ENCODE measurements at places on chromosomes 2 and 18.
A peak's percentile ranks its signal among the peaks of the same experiment; 100 is the strongest.

DNA sequence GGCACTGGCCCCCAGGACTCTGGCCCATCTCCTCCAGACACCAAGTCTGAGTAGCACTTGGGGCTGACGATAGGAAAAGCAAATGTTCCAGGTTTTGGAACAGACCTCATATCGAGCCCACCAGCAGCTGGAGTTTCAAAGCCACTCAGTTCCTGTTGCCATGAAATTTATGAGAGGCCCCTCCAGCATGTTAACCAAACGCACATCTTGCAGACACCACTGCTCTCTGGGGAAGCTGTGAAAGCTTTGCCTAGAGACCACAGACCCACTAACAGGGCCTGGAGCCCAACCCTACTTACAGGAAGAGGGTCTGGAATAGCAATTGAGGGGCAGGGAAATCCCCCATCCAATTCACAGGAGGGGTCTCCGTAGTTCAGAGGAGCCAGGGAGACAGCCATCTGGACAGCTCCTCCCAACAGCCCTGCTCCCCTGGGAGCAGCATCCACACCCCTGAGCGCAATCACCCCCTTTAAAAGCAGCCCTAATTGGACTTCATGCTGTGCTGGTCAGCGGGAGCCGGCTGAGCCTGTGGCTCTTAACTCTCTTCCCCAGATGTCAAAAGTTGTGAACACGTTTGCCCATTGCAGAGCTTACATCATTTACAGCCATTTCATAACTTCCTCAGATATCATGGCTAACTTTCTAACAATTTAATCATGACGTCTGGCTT is 81.3 kb downstream of the TGFA start:
- DNase-seq, result peak; percentile 16

GRCh38 chr18:35861367-35862118 is 110.9 kb upstream of the RMP24 start:
- no peak for DNase-seq

- DNase-seq, result no peak
Observed at GRCh38 chr2:80887841-80888378, 583.4 kb upstream of the LRRTM1 start.

DNA sequence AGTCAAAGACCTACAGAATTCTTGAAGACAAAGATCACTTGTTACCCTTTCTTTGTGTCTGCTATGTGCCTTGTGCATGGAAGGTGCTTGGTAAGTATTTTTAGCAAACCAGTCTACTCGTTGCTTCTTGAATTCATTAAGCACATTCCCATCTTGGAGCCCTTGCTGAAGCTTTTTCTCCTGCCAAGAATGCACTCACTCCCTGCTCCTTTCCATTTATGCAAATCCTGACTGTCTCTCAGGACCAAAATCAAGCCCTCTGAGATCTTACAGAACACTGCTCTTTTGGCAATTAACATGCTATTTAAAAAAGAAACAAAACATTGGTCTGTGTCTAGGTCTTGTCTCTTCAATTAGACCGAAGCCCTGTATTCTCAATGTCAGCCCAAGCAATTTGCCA is 75.8 kb downstream of the CLHC1 start:
- DNase-seq, result no peak

GRCh38 chr2:168566974-168567665 is 111.0 kb downstream of the CERS6 start:
- DNase-seq, result no peak

DNA sequence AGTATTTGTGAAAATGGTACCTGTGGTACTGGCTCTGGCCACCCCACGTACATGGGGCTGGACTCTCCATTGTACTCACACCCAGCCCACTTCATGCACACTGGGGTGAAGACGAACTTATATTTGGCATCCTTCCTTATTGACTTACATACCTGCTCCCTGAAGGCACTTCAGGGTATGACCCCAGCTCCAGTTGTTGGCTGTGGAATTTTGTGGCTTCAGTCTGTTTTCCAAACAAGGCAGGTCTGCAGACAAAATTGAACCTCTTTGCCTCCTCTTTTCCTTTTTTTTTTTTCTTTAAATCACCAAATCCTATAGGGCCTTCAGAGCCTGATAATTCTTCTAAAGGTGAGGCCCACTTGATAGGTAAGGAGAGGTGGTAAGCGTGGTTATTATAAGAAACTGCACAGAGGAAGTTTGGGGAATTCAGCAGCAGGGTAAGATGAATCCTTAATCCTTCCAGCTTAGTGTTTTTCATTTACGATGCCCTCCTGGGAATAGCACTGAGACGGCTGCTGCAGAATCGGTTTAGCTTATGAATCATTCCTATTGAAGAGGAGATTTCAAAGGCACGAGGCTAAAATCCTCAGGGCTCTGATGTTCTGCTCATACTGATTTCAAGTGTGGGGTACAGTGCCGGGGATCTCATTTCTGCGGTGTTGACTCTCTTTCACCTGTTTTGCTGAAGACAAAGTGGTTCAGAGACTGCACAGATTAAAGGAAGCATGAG is 55.2 kb downstream of the KIF5C start:
- DNase-seq, result peak; percentile 27

- no peak for DNase-seq
Observed at GRCh38 chr18:62420513-62421209, 95.6 kb downstream of the TNFRSF11A start.

DNA sequence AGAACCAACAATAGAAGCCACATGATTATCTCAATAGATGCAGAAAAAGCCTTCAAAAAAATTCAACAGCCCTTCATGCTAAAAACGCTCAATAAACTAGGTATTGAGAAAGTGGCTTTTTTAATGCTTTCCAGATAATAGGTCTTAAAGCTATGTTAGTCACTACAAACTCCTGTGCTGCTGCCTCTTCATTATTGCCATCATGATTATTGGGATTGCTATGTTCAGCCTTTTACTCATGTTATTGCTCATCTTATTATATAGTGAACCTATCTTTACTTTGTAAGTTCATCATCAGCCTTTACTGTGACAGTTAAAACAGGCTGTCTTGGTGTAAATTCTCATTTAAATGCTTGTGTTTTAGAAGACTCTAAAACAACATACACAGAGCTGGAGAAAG is 1557.2 kb upstream of the ZEB2 start:
- DNase-seq, result no peak

DNA sequence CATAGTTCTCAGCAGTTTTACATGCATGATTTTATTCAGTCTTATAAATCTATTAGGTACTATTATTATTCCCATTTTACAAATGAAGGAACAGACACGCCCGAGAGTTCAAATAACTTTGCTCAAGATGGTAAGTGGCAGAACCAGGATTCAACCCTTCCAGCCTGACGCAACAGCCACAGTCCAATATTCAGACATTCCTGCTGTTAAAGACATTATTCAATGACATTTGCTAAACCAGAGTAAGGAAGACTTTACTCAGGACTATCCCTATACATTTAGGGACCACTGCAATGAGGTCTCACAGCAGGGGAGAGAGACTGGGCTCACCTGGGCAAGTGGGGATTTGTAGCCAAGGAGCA is 29.4 kb upstream of the IGFBP2 start:
- no peak for DNase-seq

GRCh38 chr2:121140734-121141133 is 144.3 kb downstream of the TFCP2L1 start:
- no peak for DNase-seq

DNA sequence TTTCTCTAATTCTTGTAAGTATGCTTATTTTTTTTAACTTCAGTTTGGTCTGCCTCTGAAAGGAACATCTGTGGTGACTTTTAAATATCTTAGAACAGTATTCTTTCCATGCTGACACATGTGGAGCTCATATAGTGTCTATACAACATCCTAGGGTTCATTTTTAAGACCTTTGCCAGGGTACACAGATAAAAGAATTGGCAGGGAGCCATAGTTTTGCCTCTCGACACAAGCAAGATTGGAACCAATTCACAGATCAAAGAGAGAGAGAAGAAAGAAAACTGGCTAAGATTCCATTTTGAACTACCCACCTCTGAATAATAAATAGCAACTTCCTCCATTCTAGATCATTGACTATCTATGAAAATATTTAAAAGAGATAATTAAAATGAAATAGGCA is 142.7 kb upstream of the ST6GAL2 start:
- no peak for DNase-seq

DNA sequence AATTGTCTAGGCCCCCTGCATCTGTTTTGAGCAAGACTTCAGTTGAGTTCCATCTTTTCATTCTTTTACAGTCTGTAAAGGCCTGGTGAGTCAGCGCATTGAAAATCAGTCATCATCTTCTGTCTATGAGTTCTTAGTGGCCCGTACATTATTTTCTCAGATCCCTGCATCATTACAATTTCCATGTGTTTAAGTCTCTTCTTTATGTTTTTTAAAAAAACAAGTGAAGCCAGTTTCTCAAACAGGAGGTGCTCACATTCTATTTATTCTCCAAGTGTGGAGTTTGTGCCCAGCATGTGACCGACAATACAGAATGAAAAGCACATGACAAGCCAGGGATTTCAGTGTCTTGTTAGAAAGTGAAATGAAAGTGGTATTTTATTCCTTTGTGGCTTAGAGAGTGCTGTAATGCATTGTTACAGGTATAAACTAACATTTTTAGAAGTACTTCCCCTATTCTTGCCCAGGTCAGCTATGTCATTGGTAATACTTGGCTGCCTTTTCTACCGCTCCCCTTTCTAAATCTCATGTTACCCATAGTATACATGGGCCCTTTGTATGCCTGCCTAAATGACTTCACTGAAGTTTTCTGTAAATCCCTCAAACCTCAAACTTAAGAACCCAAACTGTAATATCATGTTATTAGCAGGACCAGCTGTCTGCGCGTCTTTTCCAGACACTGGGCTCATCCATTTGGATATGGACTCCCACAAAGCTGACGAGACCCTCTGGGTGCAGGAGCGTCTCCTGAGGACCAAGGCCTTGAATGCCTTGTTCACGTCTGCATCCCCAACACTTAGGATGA is 67.6 kb downstream of the FEZ2 start:
- no peak for DNase-seq

DNA sequence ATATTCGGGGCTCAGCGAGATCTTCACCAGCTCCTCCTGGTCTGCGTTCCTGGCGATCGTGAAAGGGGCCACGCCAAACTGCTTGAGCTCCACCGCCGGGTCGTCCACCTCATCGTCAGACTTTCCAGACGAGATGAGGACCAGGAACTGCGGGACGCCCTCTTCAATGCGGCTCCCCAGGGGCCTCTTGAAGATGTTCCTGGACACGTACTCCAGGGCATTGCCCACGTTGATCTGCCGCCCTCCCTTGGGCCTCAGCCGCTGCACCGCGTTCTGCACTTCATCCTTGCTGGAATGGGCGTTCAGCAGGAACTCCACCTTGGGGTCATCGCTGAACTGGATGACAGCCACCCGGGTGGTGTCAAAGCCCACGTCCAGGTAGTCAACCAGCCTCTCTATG is 42.1 kb downstream of the COL6A3 start:
- no peak for DNase-seq

- no peak for DNase-seq
Observed at GRCh38 chr2:201779901-201780673, 646 bp downstream of the ALS2 start.

GRCh38 chr2:157442636-157443035 is 1.3 kb downstream of the CYTIP start:
- DNase-seq, result no peak

GRCh38 chr2:182726473-182726872 is 10.4 kb downstream of the DNAJC10 start:
- no peak for DNase-seq

DNA sequence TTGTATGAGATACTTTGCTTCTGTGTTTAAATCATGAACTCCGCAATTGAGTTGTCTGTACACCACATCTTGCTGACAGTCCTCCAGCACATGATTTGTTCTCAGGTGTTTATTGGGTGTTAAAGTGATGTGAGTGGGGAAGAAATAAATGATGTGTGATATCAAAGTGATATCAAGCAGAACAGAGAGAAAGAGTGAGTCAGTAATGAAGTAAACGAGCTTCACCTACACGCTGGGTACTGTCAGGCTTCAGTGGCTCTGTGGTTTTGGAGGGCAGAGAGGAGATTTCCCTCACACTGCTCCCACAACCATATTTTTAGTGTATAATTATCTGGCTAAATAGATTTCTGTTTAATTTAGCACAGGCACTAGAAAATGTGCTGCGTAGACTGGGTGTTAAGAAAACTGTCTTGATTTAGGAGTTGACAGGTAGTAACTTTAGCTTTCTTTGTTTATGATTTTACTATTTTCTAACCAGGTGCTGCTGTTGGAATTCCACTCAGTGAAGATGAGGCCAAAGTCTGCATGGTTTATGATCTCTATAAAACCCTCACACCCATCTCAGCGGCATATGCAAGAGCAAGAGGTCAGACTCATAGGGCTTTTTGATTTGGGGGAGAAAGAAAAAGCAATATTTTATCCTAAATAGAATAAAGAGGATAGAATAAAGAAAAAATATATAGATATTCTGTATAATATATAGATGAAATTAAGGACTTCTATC is 21.2 kb downstream of the ATIC start:
- DNase-seq, result no peak

DNA sequence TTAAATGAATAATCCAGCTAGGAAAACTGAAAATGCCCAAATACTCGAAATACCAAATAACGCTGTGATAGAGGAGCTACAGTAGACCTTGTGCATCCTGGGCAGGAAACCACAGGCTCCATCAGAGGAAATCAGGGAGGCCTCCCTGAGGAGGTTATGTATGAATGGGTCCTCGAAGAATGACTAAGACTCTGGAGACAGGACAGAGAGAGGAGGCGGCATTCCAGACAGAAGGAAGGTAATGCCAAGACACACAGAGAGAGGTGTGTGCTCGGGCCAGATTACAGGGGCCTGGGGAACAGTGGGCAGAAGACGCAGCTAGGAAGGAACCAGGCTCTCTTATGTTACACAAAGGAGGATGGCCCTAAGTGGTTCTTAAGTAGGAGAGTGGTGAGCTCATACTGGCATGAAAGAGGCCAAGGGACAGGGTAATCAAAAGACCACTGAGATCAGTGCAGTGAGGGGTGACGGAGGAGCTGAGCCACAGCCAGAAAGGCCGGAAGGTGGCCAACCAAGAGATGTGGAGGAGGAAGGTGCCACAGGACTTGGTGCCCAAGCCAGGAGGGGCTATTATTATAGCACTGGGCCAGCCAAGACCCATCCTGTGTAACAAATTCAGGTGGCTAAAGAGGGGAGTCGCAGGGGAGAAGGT is 9.9 kb downstream of the ST3GAL5 start:
- DNase-seq, result no peak

- no peak for DNase-seq
Observed at GRCh38 chr2:99806758-99807157, 316.9 kb upstream of the REV1 start.

GRCh38 chr2:19812166-19812565 is 89.6 kb downstream of the TTC32 start:
- no peak for DNase-seq

GRCh38 chr2:198252472-198252871 is 448.1 kb downstream of the PLCL1 start:
- no peak for DNase-seq

DNA sequence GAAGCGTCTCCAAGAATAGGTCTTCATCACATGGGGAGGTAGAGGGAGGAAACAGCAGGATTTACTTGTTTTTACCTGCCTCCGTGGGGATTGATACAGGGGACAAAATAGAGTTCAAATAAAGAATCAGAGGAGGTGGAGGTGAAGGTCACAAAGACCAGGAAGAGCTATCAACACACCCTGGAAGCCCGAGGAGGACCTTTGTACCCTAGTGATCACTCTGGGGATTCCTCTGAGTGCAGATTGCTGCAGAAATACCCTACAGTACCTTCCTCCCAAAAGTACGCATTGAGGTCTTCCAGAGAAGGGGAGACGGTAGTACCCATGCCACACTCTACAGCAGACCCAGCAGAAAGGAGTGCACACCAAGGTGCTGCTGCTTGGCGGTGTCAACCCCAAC is 44.9 kb downstream of the OSR1 start:
- DNase-seq, result no peak
